ENCODE measurements at places on chromosomes 12 and 14. TPM values are rescaled to one million over a fixed set of nuclear protein-coding genes. Genes with fewer than 3 reads are reported as not detected.

The CMTM5 gene
- polyA plus RNA-seq, result not detected

The ANO2 gene
- polyA plus RNA-seq, result 1.3 TPM

The LTA4H gene
- polyA plus RNA-seq, result 48.9 TPM

The PTHLH gene
- 3.8 TPM for polyA plus RNA-seq

The RND1 gene
- 3.9 TPM for polyA plus RNA-seq

The SLC4A8 gene
- 0.05 TPM for polyA plus RNA-seq

The OR6C74 gene
- polyA plus RNA-seq, result not detected

The SSTR1 gene
- 0.06 TPM for polyA plus RNA-seq

The KRT78 gene
- polyA plus RNA-seq, result 633 TPM

The BCL2L14 gene
- 0.15 TPM for polyA plus RNA-seq

The GZMB gene
- 3.0 TPM for polyA plus RNA-seq

All from esophagus (tissue), 2 donors.